Sigmoid colon (tissue), 7 donors: ENCODE measurements at places on chromosomes 11 and 22. TPM values are rescaled to one million over a fixed set of nuclear protein-coding genes. Genes with fewer than 3 reads are reported as not detected.

GRCh38 chr11:78510025-78510596, 64.6 kb downstream of the NARS2 start:
- DNase-seq = no peak

OR5M10 gene
- not detected for total RNA-seq

P2RY2 gene
- total RNA-seq = not detected

NEFH gene
- 1.2 TPM for total RNA-seq

CLMP gene
- 173 TPM for total RNA-seq
